ENCODE measurements at places on chromosomes 1 and 21. TPM values are rescaled to one million over a fixed set of nuclear protein-coding genes. Genes with fewer than 3 reads are reported as not detected.

LCE1B gene
- not detected for total RNA-seq

MYBPH gene
- total RNA-seq, result 0.14 TPM

FAM131C gene
- 0.09 TPM for total RNA-seq

RASSF5 gene
- total RNA-seq, result 5.2 TPM

NGF gene
- 8.1 TPM for total RNA-seq

PSEN2 gene
- total RNA-seq, result 20.1 TPM

KCNH1 gene
- total RNA-seq, result 0.14 TPM
